ENCODE measurements at places on chromosomes 1 and 21. TPM values are rescaled to one million over a fixed set of nuclear protein-coding genes. Genes with fewer than 3 reads are reported as not detected.

PBXIP1 gene
- polyA plus RNA-seq: 25.4 TPM

LIPI gene
- not detected for polyA plus RNA-seq

KPRP gene
- not detected for polyA plus RNA-seq

SERINC2 gene
- 3.9 TPM for polyA plus RNA-seq

IVL gene
- not detected for polyA plus RNA-seq

LCE3D gene
- polyA plus RNA-seq: not detected

COL24A1 gene
- 0.04 TPM for polyA plus RNA-seq

TAF12 gene
- polyA plus RNA-seq: 41.6 TPM
